Panc1 (cell line): ENCODE measurements at places on chromosomes 4 and X. TPM values are rescaled to one million over a fixed set of nuclear protein-coding genes. Genes with fewer than 3 reads are reported as not detected.

DNA sequence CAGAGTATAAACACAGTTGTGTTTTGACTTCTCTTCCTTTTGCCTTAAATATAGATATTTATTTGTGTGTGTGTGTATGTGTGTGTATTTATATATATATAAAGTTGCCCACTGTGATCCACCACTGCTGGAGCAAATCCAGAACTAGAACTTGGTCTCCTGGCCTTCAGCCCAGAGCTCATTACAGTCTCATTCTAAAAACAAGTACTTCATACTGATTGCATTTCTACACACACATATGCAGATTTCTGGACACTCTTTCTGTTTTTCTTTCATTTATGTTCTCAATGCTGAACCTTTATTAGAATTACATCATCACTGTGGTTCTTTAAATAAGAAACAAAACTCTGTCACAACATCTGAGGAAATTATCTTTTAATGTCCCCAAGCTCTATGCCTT lies 381 bp downstream of the TXK start:
- no peak for DNase-seq
- no peaks in the 10 kb centered on the region for H3K27me3 ChIP-seq
- H3K4me3 ChIP-seq: no peak overlapping the region
- no peaks in the 10 kb centered on the region for H3K36me3 ChIP-seq

DNA sequence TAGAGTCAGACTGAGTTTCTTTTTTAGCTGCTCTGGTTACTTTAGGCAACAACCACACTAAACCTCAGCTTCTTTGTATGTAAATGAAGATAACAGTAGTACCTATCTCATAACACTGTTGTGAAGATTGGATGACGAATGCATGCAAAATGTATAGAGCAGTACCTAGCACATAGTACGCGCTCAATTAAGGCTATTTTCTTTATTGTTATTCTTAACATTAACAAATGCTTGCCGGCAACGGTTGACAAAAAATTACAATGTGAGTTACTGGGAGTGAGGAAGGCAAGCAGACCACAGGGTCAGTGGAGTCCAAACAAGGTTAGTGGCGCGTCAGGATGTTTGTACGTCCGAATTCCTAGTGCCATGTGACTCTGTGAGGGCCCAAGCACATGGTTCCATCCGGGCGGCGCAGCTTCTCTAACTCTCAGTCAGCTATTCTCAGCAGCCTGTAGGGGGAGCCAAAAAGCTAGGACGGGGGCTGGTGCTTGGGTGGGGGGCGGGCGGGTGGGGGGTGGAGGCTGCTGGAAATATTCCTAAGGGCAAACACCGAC lies 821 bp upstream of the NALF2 start:
- H3K4me3 ChIP-seq: peak overlapping the region; percentile 60
- H3K36me3 ChIP-seq: no peaks in the 10 kb centered on the region
- no peak for DNase-seq

Gene VSIG1
- not detected for total RNA-seq

Gene PFKFB1
- total RNA-seq: 0.36 TPM

DNA sequence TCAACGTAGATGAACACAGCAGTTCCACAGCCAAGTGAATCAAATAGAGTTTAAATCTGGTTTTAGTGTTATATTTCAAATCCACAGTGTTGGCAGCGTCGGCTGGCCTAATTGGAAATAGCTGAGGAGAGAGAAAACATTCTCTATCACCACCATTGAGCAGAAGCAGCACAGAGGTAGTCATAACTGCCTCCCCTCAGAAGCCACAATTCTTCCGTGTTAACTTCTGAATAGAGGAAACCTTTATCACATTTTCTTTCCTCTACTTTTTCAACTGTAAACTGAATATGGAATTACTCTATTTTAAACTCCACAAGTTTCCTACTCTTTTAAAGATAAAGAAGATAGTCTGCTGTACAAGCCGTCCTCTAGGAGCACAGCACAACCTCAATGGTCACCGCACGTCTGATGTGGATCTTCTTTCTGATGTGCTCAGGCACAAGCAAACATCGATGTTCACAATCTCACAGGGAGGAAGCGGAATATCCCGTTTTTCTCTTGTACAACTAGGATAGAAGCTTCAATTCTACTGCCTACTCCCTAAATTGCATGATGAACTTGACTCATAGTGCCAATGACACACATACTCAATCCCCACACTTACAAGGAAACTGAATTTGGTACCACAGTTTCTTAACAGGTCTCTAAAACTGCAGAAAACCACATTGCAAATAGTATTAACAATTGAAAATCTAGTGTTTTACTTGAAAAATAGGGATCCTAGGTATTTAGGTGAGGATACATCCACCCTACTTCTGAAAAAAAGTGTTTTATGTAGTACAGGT lies 217.8 kb upstream of the ETNPPL start:
- H3K4me1 ChIP-seq: no peaks in the 10 kb centered on the region
- no peak for DNase-seq
- H3K27ac ChIP-seq: no peak overlapping the region
- no peaks in the 10 kb centered on the region for H3K36me3 ChIP-seq
- H3K27me3 ChIP-seq: no peaks in the 10 kb centered on the region
- H3K4me3 ChIP-seq: no peak overlapping the region

DNA sequence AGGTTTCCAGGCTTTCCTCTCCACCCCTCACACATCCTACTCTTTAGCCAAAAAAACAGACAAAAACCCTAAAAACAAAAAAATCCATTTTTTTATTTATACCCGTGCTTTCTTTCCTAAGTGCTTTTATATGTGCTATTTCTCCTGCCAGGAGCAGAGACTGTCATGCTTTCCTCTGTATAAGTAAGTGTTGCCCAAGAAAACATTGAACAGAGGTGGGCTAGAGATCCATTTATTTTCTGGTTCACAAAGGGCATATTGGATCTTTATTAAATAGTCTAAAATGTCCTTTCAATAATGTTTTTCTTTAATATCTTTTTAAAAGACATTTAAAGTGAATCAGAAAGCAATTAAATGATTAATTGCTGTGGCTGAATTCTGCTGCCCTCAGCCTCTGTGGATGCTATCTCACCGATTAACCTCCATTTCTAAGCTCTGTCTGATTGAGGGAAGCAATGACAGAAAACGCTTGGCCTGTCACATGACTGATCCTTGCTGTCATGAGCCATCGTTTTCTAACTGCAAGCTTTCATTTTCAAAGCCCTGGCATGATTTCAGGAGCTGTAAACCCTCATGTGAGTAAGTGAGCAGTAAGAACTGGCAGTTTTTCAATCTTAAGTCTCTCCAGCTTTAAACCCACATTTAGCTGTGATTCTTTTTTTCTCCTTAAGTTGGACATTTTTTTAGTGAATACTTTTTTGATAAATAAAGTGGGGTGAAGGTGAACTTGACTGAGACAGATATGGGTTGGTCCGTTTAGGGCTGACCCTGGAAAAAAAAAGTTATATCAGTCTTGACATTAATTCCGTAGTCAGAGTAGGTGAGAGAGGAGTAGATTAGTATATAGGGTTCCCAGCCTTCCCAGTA lies 180.7 kb upstream of the PGRMC2 start:
- H3K36me3 ChIP-seq: no peaks in the 10 kb centered on the region
- no peaks in the 10 kb centered on the region for H3K27me3 ChIP-seq
- H3K4me3 ChIP-seq: no peak overlapping the region
- H3K4me1 ChIP-seq: no peaks in the 10 kb centered on the region

DNA sequence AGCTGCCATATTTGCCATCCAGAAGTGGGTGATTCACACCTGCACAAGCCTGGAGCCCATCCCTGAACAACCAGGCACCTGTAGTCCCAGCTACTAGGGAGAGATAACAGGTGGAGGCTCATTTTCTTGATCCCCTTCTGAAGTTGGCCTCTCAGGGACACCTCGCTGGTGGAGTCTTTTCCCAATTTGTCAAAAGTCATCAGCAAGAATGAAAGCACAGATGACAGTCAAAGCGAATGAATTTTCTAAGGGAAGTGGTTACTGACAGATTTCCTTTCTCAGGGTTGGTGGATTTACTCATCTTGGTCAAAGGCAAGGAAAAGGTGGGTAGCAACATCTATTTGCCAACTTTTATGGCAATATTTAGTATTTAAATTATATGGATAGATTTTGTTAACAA lies 36.5 kb downstream of the FGFBP1 start:
- no peaks in the 10 kb centered on the region for H3K27me3 ChIP-seq
- DNase-seq: no peak
- no peaks in the 10 kb centered on the region for H3K36me3 ChIP-seq
- H3K4me3 ChIP-seq: no peak overlapping the region
- H3K4me1 ChIP-seq: no peaks in the 10 kb centered on the region
- no peak overlapping the region for H3K27ac ChIP-seq

DNA sequence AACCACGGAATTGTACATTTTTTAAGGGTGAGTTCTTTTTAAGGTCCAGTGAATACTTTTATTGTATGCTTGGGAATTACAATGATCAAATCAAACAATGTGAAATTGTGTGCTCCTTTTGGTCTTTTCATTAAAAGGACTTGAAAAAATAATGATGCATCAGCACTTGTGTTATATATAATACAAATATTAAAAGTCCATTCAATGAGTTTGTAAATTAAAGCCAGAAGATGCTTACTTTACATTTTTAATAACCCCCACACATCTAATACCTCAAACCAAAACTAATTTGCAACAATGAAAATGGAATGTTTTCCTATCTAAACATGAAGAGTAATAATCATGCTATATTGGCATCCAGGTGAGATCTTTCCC lies 369.8 kb upstream of the LCORL start:
- H3K27ac ChIP-seq: no peak overlapping the region
- H3K4me1 ChIP-seq: no peaks in the 10 kb centered on the region
- no peak overlapping the region for H3K4me3 ChIP-seq
- DNase-seq: no peak

DNA sequence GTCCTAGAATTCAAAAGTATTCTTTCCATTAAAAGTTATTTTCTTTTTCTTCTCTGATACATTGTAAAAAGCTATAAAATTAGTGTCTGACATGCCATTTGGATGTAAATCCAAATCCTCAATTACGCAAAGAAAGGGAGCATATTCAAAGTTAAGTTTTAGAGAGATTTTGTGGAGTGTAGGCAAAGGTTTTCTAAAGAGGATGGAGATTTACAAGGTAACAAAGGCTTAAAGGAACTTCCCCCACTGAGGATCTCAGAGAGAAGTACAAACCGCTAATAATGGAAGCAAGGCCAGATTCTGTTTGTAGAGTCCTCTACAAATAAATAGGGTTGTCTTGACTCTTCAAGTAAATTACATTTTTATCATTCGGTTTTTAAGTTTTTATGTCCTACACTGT lies 91.0 kb upstream of the MAPK10 start:
- no peak overlapping the region for H3K4me3 ChIP-seq
- no peaks in the 10 kb centered on the region for H3K36me3 ChIP-seq
- H3K4me1 ChIP-seq: no peaks in the 10 kb centered on the region
- H3K27ac ChIP-seq: no peak overlapping the region
- H3K27me3 ChIP-seq: no peaks in the 10 kb centered on the region
- no peak for DNase-seq

DNA sequence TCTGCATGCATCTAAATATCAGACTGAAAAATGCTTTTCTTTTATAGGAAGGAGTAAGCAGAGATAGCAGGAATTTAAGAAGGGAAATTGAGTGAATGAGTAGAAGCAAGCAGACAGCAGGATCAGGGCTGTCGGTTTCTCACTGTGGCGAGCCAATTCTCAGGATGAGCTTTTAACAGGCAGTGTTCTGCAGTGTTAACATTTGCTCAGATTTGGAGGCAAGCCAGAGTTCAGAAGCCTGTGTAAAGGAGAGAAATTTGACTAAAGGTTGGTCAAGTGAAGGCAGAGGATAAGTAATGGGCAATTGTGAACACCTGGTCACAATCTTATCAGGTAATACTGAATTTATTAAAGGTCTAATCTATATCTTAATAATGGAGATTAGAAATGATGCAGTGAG lies 133.3 kb upstream of the MAGEB16 start:
- no peaks in the 10 kb centered on the region for H3K36me3 ChIP-seq
- H3K4me1 ChIP-seq: no peaks in the 10 kb centered on the region
- no peak overlapping the region for H3K27ac ChIP-seq
- DNase-seq: no peak

DNA sequence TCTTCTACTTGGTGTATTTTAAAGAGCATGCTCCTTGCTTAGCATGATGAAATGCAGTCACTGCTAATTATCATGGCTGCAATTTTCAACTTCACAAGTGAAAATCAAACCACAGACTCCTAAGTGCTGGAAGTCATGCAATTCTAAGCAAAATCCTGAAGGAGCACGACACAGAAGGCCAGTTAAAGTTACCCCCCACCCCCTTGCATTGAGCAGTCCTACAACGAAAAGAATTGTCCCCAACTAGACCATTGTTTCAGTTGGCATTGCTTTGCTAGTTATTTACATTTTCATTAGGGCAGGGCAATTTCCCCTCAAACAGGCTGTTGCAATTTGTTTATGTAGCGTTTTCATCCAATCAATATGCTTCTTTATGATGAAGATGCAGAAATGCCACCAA lies 321.2 kb downstream of the PCDH7 start:
- H3K4me1 ChIP-seq: peaks cover 7% of the 10 kb centered on the region; the same call in 1 of the 2 replicates
- DNase-seq: no peak
- H3K27me3 ChIP-seq: no peaks in the 10 kb centered on the region
- no peak overlapping the region for H3K27ac ChIP-seq
- H3K36me3 ChIP-seq: no peaks in the 10 kb centered on the region

- no peak overlapping the region for H3K4me3 ChIP-seq
- H3K4me1 ChIP-seq: no peaks in the 10 kb centered on the region
- H3K36me3 ChIP-seq: no peaks in the 10 kb centered on the region
These were observed 20.2 kb downstream of the TMEM31 start for GRCh38 chrX:103730796-103731493.

DNA sequence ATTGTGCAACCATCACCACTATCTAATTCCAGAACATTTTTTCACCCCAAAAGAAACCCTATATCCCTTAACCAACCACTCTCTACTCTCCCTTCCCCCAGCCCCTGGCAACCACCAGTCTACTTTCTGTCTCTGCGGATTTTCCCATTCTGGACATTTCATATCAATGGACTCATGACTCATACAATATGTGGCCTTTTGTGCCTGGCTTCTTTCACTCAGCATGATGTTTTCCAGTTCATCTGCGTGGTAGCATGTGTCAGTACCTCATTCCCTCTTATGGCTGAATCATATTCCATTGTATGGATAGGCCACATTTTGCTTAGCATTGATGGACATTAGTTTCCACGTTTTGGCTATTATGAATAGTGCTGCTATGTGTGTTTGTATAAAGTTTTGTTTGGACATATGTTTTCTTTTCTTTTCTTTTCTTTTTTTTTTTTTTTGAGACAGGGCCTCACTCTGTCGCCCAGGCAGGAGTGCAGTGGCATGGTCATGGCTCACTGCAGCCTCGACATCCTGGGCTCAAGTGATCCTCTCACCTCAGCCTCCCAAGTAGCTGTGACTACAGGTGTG lies 335.4 kb downstream of the BCOR start:
- H3K27ac ChIP-seq: no peak overlapping the region
- peaks cover 9% of the 10 kb centered on the region for H3K4me1 ChIP-seq
- no peak overlapping the region for H3K4me3 ChIP-seq
- no peaks in the 10 kb centered on the region for H3K27me3 ChIP-seq
- no peak for DNase-seq

DNA sequence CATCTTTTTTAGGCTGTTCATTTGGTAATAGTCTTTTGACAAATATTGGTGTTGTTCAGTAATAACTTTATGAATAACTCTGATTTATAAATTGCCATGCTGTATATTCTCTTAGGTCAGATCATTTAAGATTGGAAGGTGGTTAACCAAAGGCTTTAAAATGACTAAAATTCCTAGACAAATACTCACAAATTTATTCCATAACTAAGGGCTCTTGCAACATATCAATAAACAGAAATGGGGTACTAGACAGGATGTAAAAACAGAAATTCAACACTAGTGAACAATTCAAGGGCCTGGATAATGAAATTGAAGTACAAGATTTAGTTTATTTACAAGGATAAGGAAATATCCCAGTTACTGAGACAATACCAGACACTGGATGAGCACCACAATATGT lies 328.6 kb downstream of the PCDH19 start:
- no peak overlapping the region for H3K27ac ChIP-seq
- no peak for DNase-seq
- no peaks in the 10 kb centered on the region for H3K4me1 ChIP-seq
- H3K4me3 ChIP-seq: no peak overlapping the region
